ENCODE measurements at places on chromosomes 7 and 10.

DNA sequence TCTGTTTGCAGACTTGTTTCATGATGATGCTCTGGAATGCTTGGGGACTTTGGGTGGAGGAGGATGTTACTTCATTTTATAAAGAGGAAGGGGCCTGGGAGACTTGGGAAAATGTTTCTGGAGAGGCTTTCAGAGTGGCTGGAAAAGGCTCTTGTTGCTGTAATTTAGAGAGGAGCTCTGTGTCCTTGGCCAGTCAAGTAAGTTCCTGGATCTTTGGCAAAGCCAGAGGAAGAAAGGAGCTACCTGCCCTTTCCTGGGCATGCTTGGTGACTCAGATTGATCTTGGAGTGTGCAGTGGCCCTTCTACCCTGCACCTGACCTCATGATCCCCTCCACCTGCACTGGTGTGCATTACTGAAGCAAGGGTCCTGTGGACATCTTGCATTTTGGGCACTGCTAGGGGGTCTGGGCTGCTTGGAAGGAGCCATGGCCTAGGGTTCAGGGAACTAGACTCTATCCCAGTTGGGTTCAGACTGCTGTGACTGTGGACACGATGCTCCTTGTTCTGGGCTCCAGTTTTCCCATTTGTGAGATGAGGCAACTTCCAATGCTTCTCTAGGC lies 56.1 kb downstream of the ADCYAP1R1 start:
- no peak for DNase-seq

DNA sequence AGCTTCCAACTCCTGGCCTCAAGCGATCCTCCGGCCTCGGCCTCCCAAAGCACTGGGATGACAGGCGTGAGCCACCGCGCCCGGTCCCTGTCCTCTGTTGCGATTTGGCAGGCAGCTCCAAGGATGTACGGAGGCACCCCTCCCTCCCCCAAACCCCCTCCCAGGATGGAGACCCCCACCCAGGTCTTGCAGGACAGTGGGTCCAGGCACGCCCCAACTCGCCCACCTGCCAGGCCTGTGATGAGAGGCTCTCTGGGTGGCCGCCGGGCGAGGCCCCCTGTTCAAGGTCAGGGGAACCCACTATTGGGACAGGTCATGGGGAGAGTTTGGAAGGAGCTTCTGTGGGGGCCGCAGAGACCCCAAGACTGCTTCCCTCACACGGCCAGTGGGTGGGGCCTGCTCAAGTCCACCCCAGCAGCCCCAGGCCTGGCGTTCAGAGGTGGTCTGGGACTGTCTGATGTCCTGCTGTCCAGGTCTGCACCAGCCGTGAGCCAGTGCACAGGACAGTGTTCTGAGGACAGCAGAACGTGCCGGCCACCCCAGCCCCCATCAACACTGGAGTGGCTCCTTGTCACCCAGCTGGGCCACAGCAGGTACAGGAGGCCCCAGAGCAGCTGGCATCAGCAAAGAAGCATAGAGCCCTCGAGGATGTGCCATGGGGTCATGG lies 2.5 kb downstream of the ADAP1 start:
- no peak for DNase-seq

DNA sequence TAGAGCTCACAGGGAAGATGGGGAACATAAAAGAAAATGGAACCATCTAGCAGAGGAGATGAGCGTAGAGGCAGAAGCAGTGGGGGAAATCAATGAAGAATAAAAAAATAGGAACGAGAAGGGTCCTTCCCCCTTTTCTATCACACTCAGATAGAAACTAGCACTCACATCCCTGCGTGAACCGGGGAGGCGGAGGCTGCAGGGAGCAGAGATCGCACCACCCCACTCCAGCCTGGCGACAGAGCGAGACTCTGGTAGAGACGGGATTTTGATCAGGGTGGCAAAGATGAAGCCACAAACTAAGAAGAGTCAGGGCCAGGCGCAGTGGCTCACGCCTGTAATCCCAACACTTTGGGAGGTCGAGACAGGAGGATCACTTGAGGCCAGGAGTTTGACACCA lies 64.7 kb upstream of the ECHDC3 start:
- no peak for DNase-seq

DNA sequence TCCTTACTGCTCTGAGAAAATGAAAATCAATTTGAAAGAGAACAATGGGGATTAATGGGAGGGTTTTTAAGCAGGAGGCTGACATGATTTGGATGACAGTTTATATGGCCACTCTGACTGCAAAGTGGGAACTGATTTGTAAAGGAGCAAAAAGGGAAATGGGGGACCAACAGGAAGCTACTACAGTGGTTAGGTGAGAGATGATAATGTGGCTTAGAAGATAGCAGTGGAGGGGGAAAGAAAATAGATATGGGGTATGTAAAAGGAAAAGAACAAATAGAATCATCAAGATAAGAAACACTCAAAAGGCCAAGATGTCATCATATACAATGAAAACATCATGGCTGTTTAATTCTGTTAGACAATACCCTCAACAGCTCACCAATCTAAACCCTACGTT lies 177.5 kb downstream of the ANK3 start:
- no peak for DNase-seq

Data from stimulated activated CD4-positive, alpha-beta T cell treated with anti-CD3 and anti-CD28 coated beads, Interleukin-12 subunit alpha, Interleukin-12 subunit beta, amount 100 ng/mL, for 48 hours (primary cell).